ENCODE measurements at places on chromosomes 12 and 14.

DNA sequence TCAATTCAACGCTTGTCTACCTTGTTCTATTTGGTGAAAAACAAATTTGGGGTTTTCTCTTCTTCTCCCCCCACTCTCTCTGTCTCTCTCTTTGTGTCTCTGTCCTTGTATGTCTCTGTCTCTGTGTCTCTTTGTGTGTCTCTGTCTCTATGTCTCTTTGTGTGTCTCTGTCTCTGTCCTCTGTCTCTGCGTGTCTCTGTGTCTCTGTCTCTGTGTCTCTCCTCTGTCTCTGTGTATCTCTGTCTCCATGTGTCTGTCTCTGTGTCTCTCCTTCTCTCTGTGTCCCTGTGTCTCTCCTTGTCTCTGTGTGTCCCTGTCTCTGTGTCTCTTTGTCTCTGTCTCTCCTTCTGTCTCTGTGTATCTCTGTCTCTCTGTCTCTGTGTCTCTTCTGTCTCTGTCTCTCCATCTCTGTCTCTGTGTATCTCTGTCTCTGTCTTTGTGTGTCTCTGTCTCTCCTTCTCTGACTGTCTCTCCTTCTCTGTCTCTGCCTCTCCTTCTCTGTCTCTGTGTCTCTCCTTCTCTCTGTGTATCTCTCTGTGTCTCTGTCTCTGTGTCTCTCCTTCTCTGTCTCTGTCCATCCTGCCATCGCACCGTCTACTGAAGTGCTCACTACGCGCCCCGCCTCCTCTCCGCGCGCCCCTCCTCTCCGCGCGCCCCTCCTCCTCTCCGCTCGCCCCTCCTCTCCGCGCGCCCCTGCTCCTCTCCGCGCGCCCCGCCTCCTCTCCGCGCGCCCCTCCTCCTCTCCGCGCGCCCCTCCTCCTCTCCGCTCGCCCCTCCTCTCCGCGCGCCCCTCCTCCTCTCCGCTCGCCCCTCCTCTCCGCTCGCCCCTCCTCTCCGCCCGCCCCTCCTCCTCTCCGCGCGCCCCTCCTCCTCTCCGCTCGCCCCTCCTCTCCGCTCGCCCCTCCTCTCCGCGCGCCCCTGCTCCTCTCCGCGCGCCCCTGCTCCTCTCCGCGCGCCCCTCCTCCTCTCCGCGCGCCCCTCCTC, 12.8 kb downstream of the LRCOL1 start:
- no peak for DNase-seq

DNA sequence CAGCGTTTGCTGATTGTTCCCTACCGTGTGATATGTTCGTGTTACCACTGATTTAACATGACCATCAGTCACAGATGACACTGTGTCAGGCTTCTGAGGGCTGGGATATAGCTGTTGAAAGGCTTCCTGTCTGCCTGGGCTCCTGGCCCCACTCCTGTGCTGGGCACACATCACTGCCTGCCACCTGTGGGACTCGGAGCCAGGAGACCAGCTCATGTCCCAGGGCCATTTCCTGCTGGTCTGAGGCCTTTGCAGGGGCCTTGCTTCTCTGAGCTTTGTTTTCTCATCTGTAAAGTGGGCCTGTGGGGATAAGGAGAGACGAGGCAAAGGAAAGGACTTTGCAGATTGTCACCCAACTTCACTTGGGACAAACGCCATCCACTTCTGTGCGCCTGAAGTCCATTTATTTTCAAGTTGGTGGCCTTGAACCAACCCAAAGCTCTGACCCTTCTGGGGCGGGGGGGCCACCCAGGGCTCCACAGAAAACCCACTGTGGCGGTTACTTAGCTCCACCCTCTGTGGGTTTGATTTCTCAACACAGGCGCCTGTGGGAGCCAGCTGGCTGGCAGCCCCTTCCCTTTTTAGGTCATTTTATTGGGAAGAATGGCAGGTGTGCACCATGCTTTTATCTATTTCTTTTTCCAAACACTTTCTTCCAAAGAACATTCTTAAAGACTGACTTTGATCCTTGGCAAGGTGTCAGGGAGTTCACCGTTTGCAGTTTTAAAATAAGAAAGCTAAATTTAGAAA, 54.1 kb downstream of the BEGAIN start:
- DNase-seq: no peak

GRCh38 chr14:70801836-70802235, 7.5 kb downstream of the MAP3K9 start:
- DNase-seq: no peak

DNA sequence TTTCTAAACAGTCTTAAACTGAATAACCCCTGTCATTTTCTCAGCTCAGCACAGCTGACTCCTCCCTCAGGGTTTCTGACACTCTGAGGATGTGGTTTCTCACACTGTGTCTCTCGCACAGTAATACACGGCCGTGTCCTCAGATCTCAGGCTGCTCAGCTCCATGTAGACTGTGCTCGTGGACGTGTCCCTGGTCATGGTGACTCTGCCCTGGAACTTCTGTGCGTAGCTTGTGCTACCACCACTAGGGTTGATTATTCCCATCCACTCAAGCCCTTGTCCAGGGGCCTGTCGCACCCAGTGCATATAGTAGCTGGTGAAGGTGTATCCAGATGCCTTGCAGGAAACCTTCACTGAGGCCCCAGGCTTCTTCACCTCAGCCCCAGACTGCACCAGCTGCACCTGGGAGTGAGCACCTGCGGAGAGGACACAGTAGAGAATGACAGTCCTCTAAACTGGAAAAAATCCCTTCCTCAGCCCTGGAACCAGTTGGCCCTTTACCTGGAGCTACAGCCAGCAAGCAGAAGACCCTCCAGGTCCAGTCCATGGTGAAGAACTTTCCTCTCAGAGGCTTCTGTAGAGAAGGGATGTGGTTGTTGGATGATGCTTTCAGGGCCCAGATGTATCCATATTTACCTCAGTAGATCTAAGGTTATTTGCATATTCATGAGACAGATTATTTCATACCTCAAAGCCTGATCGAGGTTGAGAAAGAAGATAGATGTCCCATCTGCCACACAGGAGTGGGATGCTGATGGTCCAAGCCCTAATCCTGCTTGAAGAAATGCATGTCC, 984.8 kb downstream of the TMEM121 start:
- no peak for DNase-seq

GRCh38 chr12:106115440-106115839, 23.3 kb downstream of the NUAK1 start:
- DNase-seq: no peak

GRCh38 chr12:132571051-132571450, 39.3 kb downstream of the LRCOL1 start:
- no peak for DNase-seq

- no peak for DNase-seq
Measured at GRCh38 chr14:36450550-36450949, 69.5 kb downstream of the NKX2-1 start.

GRCh38 chr14:75689012-75689411, 28.0 kb downstream of the TTLL5 start:
- no peak for DNase-seq

DNA sequence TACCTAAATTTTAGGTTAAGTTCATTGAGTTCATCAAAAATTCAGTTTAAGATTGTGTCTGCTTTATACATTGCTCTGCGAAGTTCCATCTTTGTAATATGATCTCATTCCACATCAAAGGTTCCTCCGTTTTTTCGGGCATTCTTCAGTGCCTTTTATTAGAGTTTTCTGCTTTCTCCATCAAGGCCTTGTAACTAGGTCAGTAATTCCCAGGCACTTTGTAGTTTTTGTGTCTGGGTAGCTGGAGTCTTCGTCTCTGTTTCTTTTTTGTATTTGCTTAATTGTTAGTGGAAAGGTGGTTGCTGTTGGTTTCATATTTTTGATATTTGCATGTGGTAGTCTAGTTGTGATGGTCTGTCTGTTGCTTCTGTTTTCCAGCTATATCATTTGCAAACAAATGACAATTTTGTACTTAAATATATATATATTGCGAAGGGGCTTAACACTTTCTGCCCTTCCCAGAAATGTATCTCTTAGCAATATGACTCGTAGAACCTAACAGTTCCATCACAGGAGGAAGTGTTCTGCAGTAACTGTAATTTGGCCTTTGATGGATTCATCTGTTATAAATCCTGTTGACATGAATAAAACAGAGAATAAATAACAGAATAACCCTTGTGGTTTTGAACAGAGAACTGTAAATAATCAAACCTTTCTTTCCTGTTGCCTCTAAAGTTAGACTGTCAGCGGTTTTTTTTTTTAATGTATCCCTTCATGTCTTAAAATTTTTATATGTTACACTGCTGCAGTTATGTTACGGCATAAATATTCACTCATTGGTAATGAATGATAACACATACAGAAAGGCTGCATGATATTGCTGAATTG, 88.4 kb upstream of the DYNC1H1 start:
- DNase-seq: no peak

- DNase-seq: no peak
Measured at GRCh38 chr14:105143451-105144025, 25.0 kb downstream of the JAG2 start.

- no peak for DNase-seq
Measured at GRCh38 chr12:49929581-49929980, 21.0 kb upstream of the AQP2 start.

DNA sequence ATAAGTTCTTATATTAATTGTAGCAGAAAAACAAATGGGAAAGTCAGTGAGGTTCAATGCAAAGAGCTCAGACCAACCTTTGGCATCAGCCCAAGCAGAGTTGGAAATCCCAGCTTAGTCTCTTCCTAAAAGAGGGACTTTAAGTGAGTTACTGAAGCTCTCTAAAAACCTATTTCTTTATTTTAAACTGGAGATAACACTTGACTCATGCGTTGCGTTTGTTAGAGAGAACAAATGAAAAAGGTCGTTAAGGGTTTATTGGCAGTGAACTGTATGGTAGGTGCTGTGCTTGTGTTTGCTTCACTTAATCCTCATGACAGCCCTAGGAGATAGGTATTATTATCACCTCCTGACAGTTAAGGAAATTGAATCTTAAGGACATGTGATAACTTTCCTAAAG, 396.5 kb downstream of the RAD51B start:
- DNase-seq: no peak
